SK-N-SH (cell line): ENCODE measurements at places on chromosomes 13 and 19.
A peak's percentile ranks its signal among the peaks of the same experiment; 100 is the strongest.

- no peak for DNase-seq
Observed at GRCh38 chr19:6662702-6663101, 7.3 kb downstream of the TNFSF14 start.

- DNase-seq = no peak
Observed at GRCh38 chr19:38204096-38204495, 19.9 kb downstream of the DPF1 start.

GRCh38 chr13:38520041-38520440, 166.8 kb upstream of the FREM2 start:
- no peak for DNase-seq

DNA sequence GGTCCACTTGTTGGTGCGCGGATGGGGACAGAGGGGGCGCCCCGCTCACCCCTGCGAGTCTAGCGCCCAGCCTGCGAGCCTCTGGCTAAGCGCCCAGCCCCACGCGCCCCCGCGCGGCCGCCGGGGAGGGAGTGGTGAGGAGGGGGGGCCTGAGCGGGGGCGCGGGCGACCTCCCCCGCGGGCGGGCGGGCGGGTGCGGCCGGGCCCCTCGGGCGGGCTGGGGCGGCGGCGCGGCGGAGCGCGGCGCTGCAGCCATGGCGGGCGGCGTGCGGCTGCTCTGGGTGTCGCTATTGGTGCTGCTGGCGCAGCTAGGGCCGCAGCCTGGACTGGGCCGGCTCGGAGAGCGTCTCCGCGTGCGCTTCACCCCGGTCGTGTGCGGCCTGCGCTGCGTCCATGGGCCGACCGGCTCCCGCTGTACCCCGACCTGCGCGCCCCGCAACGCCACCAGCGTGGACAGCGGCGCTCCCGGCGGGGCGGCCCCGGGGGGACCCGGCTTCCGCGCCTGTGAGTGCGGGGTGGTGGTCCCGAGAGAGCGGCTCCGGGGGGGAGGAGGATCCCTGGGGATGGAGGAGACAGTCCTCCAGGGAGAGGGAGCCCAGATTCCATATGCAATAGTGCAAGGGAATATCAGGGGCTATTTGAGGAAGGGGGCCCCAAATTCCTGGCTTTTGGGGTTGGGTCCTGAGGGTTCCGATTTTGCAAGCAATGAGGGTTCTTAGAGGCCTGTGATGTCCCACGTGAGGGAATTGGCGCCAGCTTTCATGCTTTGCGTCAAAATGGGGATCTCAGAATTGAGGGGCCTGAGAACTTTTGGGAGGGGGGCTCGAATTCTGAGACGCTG, at the start of gene LTBP4:
TSS of gene LTBP4 (plus strand) at position 236 of the 841 bp plus-strand sequence. CDS start at position 255, 19 bp downstream.
- peak; percentile 74 for DNase-seq

DNA sequence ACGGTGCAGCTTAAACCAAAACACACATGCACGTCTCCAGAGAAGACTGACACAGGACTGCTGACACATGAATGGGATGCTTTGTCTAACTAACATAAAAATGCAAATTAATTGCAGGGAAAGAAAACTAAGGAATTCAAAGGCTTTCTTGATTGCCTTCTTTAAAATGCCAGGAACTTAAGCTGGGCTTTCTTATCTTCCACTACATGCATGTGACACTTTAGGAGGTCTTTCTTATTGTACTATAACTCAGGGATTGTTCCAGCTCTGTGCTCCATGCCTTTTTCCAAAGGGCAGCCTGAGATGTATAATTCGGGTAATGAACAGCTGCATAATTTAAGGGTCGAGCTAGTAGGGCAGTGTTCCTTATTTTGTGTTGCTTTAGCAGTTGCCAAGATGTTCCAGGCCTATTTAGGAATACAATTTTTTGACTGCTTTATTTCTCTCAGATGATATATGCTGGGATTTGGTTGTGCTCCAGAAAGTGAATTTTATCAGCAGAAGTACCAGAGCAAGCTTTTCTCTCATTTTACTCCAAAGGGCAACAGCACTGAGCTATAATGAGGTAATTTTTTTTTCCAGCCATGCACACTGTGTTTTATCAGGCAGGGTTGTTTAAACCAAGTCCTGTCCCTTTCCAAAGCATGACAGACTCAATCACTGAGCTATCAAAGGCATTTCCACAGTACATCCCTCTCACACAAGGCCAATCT, 885.2 kb downstream of the PCDH9 start:
- no peak for DNase-seq

GRCh38 chr19:46745521-46746280, at the start of gene FKRP:
TSS of gene FKRP (plus strand) at chr19:46746057. CDS start at chr19:46755451, 9,394 bp downstream.
- peak; percentile 86 for DNase-seq

- no peak for DNase-seq
Observed at GRCh38 chr19:32317086-32317485, 28.3 kb upstream of the ZNF507 start.

GRCh38 chr13:25097426-25097825, 1.5 kb downstream of the PABPC3 start:
- DNase-seq = no peak

DNA sequence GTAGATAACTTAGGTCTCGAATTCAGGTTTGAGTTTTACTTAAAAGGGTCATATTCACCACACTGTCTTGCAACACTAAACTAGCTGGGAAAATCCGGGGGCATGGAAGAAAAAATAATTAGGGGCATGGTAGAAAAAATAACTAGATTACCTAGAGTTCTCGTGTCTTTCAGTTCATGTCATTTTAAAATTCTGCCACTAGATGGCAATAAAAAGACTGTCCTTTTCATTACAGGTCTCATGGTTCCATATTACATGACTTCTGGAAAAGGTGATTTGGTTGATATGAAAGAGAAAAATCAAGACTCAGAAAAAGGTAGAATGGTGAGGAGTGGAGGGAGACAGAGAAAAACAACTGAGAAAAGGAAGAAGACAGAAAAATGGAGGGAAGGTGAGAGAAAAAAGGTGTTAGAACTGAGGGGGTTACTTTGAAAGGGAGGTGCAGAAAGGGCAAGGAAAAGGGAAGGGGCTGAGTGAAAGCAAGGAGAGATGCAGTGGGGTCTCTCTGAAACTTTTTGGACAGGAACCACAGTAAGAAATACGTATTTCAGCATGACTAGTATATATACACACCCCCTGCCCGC, 299.0 kb downstream of the KLF12 start:
- DNase-seq = peak; percentile 33

DNA sequence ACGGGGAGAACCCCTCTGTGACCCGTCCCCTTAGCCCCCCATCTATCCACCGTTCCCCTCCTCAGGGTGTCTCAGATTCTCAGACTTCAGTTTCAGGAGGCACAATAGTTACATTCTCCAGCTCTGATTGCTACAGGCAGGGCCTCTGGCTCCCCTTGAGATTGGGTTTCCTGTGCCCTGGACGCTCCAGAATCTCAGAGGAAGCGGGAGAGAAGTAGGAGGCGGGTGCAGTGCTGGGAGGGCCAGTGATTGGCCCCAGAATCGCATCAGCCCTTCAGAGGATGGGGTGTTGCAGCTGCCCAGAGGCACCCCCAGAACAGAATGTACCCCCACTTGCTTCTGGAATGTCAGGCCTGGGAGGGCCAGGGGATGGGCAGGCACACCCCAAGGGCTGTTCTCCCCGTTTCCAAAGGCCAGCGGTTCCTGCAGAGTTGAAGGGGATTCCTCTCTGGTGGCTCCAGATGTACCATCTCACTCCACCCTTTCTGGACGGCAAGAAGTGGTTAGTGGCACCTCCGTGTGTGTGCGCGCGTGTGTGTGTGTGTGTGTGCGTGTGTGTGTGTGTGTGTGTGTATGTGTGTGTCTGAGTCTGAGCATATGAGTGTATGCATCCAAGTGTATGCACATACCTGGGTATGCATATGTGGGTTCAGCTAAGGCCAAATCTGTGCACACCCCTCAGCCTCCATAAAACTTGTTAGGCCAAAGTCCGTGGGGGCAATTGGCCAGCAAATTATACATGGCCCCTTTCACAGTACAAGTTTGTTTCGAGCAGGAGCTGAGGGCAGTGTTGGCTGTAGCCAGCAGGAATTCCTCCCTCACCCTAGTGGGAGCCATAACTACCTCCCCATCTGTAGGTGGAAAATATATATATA, 35.5 kb downstream of the LYL1 start:
- DNase-seq = no peak

- DNase-seq = no peak
Observed at GRCh38 chr19:11566164-11566563, 7.1 kb upstream of the ELOF1 start.

- DNase-seq = no peak
Observed at GRCh38 chr13:94178625-94179244, 300.7 kb downstream of the DCT start.

GRCh38 chr13:77047649-77048343, 20.8 kb upstream of the FBXL3 start:
- DNase-seq = no peak

DNA sequence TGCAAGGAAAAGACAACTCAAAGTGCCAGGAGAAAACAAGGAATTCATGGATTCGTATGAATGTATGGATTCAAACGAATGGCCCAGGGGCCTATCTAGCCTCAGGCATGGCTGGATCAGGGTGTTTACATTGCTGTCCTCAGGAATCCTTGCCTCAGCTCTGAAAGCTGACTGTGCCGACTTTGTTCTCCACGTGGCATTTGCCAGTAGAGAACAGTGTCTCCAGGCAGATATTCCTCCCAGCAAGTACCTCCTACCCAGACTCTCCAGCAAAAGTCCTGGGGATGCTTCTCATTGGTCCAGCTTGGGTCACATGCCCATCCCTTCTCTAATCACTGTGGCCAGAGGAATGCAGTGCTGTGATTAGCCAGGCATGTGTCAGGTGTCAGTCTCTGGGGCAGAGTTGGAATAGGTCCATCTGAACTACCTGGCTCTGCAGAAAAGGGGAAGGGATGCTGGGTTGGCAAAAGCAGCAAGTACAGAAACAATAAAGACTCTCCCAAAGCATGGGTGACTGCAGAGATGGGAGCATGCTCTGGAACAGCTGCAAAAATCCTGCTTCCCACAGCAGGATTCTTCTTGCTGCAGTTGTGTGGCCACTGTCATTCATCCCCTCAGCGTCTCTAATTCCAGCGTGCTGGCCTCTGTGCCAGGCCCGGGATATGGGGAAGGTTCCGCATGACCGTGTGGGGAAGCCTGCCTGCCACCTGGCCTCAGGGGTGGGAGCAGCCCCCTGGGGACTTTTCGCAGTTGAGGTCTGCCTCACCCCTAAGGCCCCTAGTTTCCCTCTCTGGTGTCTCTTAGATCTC, 30.0 kb downstream of the CCNE1 start:
- DNase-seq = peak; percentile 56

- DNase-seq = no peak
Observed at GRCh38 chr13:112053167-112053743, 13.7 kb upstream of the SOX1 start.

- DNase-seq = no peak
Observed at GRCh38 chr19:42292042-42292960, 9.6 kb upstream of the PRR19 start.

GRCh38 chr13:44810061-44810840, 179.0 kb downstream of the NUFIP1 start:
- peak; percentile 26 for DNase-seq

- DNase-seq = no peak
Observed at GRCh38 chr19:30547246-30547645, 175.1 kb downstream of the ZNF536 start.

DNA sequence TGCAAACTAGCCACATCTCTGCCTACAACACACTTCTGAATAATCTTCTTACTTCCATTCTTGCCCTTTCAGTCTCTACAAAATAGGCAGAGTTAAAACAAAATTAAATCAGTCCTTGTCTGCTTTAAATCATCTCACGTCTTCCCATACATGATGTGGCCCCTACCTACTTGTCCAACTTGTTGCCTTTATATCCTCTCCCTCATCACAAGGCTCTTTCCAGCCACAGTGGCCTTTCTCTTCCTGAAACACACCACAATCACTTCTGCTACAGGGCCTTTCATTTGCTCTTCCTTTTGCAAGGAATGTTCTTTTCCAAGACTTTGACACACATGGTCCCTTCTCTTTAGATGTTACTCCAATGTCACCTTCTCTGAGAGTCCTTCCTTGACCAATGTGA, 1.7 kb downstream of the RBM26 start:
- no peak for DNase-seq

- peak; percentile 57 for DNase-seq
Observed at GRCh38 chr19:45716359-45717130, 14.2 kb downstream of the FBXO46 start.

DNA sequence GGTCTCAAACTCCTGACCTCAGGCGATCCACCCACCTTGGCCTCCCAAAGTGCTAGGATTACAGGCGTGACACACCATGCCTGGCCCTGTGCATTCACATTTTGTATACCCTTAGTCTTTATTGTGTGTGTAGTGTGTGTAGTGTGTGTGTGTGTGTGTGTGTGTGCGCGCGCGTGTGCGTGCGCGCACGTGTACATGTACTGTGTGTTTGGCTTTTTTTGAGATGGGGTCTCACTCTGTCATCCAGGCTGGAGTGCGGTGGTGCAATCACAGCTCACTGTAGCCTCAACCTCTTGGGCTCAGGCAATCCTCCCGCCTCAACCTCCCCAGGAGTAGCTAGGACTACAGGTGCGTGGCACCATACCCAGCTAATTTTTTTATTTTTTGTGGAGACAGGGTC, 22.1 kb downstream of the ITM2B start:
- DNase-seq = no peak

DNA sequence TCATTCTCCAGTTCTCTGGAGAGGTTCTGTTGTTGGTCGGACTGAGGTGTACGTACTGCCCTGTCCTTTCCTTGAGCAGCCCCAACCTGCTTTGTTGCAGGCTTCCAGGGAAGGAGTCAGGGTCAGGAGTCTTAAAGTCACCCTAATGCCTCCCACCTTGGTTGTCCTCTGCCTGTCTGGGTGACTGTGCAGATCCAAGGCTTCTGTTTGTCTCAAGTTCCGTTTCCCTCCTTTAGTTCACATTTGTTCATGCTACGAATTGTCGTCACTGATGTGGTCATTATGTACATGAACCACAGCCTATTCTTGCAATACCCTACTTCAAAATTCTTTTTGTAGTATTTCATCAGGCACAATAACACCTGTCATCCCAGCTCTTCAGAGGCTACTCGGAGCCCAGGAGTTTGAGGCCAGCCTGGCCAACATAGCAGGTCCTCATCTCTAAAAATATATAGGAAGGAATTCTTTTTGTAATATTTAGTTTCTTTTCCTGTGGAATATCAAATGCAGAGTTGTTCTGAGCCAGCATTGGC, 7.4 kb downstream of the ZNF586 start:
- DNase-seq = no peak

DNA sequence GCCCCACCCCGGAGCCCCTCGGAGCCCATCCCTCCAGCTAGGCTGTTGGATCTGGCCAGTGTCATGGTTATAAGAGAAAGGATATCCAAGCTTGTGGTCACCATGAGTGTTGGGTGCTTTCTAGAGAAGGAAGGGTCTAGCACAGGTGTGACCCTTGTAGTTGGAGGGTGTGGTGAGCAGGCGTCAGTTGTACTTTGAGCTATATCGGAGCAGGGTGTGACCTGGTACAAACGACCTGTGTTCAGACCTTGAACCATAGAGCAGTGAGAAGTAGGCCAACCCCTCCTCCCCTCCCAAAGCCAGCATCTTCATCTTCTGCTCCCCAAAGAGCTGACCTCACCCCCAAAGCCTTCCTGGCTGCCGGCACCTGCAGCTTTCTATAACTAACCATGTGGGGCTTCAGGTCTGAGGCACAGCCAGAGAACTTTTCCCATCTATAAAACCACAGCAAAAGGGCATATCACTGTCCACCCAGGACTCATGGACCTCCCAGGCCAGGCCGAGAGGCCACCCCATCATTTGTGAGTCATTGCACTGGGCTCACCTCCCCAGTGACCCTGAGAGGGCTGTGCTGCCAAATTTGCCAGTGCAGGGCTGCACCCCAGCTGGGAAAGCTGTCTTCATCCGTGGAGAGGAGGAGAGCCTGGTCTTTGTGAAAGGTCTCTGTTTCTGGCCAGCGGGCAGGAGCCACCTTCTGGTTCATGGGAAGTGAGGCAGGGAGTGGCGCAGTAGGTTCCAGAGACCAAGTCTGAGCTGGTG, 14.2 kb downstream of the RAB8A start:
- DNase-seq = no peak

GRCh38 chr13:71148396-71148795, 718.6 kb downstream of the DACH1 start:
- no peak for DNase-seq
